Activated gamma-delta T cell (primary cell): ENCODE measurements at places on chromosomes 12 and 14.

- DNase-seq: no peak
These were observed 127.4 kb downstream of the MGST1 start for GRCh38 chr12:16474801-16475200.

- DNase-seq: no peak
These were observed 14.8 kb upstream of the RNASE10 start for GRCh38 chr14:20490563-20490962.

- no peak for DNase-seq
These were observed 127.0 kb downstream of the SCAF11 start for GRCh38 chr12:45863332-45863731.

- DNase-seq: no peak
These were observed 6.4 kb downstream of the ITGB7 start for GRCh38 chr12:53200458-53201176.

DNA sequence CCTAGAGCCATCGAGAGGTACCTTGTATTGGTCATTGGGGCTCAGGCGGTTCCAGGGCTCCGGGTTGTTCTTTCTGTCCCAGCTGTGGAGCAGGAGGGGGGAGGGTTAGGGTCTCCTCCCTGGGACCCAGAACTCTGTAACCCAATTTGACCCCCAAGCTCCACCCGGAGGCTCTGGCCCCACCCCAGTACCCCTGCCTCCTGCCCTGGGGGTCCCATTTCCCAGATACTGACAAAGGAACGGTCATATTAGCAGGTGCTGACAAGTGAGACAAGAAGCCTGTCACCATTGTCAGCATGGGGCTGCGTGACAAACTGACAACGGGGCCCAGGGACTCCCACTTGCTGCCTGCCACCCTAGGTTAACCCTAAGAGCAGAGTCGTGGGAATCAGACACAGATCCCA lies 6.2 kb downstream of the SHMT2 start:
- DNase-seq: no peak

- DNase-seq: no peak
These were observed 33.0 kb downstream of the CKB start for GRCh38 chr14:103489621-103490020.

GRCh38 chr14:54342806-54343205 lies 54.0 kb upstream of the CDKN3 start:
- no peak for DNase-seq

DNA sequence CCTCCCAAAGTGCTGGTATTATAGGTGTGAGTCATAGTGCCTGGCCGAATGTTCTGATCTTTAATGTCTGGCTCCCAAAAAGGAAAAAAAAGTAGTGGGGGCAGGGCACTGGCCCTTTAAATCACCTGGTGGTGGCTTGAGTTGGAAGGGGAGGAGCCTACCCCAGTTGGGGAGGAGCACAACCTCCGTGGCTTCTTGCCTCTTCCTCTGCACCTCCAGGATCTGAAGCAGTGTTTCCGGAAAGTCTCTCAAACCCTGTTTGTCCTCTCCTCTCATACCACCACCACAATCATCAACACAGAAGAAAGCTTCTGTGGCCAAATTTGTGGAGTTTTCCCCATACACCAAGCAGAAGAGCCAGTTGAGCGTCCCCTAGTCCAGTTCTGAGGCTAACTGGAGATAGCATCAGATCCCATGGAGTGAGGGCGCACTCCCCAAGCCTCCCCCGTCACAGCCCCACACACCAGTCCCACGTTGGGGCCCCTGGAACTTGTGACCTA lies 24.3 kb upstream of the RCOR1 start:
- no peak for DNase-seq
